ENCODE measurements at places on chromosomes 11 and 22.

DNA sequence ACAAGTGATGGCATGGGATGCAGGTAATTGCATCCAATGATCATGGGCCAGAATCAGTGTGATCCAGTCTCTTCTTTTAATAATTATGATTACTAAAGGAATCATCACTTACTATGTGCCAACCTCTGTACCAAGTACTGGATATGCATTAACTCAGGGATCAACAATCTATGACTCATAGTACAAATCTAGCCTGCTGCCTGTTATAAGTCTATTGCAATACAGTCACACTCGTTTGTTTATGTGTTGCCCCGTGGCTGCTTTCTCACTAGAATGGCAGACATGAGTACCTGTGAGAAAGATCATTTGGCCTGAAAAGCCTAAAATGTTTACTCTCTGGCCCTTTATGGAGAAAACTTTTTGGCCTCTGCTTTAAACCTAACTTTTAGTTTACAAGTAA is 45.0 kb downstream of the OR6Q1 start:
- DNase-seq, result no peak

DNA sequence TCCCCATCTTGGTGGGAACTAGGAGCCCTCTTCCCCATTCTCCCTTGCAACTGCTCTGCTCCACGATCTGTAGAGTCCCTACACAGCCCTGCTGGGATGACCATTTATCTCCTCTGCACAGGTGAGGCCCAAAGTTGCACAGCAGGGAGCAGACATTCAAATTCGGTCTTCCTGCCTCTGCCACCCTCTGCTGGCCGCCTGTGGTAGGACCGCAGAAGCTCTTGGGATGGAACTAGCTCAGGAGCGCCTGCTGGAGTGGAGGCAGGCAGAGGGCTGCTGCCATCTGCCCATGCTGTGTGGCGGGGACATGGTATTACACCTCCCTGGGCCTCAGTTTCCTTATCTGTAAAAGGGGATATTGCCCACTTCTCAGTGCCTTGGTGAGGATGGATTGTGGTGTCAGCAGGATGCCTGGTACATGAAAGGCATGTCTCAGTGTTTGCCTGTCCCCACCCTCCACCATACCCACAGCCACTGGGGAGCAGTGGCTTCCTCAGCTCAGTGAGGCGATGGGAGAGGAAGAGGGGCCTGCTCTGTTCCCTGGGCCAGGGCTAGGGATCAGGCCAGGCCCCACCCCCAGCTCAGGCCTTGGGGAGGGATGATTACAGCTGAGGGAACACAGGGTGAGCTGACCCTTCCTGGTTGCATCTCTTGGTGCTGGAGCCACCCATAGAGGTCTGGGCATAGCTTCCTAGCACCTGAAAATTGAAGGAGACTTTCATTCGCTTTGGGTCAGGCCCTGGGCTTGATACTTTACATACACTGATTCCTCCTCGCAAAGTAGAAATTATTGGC is 11.3 kb upstream of the OMP start:
- peak; percentile 43 for DNase-seq

DNA sequence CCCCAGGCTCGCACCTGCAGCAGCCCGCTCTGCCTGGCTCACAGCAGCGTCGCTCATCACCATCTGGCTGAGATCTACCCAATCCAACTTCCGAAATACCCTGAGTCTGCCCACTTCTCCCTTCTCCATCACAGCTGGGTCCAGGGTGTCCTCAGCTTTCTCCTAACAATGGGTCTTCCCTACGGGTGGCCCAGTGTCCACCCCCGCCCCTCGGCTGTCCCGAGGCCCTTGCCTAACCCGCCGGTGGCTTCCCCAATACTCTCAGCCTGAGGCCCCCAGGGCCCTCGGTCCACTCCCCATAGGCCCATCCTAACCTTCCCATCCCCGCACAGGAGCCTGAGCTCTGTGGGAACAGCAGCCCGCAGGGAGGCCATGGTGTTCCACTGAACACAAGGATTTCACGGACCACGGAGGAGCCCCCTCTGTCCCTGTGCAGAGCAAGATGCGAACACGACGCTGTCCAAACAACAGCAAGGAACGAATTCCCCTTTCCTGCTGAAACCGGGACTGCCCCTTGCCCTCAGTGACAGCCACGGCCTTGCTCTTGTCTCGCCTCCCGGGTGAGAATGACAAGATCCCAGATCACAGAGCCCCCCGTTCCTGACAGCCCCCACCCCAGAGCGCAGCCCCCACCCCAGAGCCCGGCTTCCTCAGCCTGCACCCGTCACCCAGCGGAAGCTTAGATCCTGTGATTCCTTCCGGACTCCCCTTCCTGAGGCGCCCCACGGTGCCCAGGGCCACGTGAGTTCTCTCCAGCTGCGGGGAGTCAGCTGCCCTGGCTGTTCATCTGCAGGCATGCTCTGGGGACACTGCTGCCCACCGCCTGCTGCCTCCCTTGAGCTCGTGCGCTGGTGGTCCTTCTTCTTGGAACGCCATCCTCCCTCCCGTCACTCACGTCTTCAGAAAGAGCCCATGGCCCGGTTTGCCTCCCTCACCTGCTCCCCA is 48.8 kb upstream of the CARS1 start:
- DNase-seq, result no peak

GRCh38 chr11:20610825-20611224 is 11.4 kb downstream of the SLC6A5 start:
- no peak for DNase-seq

GRCh38 chr11:10878408-10879214 is 20.8 kb upstream of the ZBED5 start:
- no peak for DNase-seq

DNA sequence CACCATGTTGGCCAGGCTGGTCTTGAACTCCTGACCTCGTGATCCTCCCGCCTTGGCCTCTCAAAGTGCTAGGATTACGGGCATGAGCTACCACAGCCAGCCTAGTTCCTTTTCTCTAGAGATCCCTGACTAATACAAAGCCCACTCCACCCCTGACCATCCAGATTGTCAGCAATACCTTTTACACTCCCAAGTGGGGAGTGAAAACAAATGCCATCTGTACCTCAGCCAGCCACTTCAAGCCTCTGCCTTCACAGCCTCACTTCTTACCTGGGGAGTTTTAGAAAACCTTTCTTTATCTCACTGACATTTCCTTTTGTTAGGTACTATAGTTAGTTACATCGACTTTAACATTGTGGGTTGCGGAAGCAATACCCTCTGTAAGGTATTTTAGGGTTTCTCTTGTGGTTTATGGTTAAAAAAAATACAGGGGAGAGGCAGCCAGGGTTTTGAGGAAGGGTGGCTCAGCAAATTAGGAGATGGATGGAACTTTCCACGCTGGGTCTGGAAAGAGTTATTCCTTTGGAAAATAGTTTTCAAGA is 8.9 kb downstream of the TOM1 start:
- no peak for DNase-seq

GRCh38 chr11:35620795-35621194 is 2.5 kb downstream of the FJX1 start:
- DNase-seq, result no peak

GRCh38 chr11:66428933-66429332 is 8.1 kb downstream of the NPAS4 start:
- no peak for DNase-seq

GRCh38 chr11:63242089-63242781 is 1.2 kb downstream of the SLC22A25 start:
- DNase-seq, result no peak

- no peak for DNase-seq
These were observed 27.0 kb downstream of the PLEKHA7 start for GRCh38 chr11:16987205-16987568.

DNA sequence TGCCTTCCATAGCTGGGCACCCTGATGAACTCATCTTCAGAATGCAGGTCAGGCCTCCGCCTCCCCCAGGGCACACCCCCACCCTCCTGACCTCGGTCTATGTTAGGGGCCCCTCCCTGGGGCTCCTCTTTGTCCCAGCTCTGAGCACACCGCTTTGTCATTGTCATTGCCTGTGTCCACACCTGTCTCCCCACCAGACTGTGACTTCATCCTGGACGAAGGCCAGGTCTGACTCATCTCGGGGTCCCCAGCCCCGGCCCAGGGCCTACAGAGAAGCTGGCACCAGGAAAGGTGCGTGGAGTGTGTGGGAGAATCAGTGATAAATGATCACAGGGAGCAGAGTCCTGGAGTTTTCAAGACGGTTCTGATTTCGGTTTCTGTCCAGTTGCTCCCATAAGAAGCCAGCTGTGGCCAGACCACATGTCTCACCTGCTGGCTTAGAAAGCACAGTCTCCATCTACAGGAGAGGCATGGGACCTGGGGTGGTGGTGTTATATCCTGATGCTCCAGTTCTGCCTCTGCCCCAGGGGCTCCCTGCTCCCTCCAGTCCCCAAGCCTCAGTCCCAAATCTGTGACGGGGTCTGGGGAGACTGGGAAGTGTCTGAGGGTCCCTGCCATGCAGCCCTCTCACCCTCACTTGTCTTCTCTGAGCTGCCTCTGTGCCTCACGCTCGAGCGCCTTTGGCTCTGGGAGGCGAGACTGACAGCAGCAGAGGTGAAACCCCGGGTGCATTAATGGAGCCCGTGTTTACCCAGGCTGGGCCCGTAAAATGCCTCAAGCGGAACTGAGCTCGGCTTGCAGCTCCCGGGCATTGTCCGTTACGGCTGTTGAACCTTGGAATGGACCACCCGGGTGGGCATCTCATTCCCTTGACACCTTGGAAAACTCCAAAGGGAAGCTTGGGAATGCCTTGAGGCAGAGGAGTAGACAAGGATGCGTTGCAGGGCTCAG is 85.5 kb upstream of the WNT11 start:
- no peak for DNase-seq

GRCh38 chr11:10155793-10156490 is 138.1 kb downstream of the SBF2 start:
- no peak for DNase-seq

DNA sequence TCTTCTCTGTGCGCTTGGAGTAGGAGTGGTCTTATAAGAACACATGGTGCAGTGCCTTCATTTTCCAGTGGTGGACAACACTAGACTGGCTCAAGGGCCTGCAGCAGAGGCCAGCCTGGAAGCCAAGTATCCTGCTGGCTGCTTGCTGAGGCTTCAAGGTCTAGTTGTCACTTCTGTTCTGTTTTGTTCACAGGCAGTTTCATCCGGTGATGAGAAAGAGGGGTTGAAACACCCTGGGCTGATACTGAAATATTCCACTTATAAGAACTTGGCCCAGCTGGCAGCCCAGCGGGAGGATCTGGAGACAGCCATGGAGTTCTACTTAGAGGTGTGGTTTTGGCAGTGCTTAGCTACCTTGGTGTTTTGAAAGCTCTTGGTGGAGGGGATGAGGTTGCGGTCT is 29.8 kb downstream of the CABIN1 start:
- no peak for DNase-seq
